Activated naive CD8-positive, alpha-beta T cell treated with anti-CD3 and anti-CD28 coated beads for 36 hours (primary cell): ENCODE measurements at places on chromosomes 1 and 21.
A peak's percentile ranks its signal among the peaks of the same experiment; 100 is the strongest.

DNA sequence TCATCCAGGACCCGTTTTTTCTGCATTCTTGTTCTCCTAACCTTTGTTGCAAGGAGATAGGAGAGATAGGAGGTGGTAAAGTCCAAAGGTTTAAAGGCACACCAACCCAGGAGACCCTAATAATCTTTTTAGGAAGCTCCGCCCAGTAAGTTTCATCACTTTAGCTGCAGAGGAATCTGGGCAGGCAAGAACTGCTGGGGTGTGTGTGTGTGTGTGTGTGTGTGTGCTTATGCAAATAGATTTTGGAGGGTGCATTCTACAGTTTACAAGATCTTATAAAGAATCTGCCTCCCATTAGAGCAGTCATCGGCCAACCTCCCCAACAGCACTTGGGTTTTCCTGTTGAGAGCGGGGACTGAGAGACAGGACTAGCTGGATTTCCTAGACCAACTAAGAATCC, 3.9 kb upstream of the IL10 start:
- no peak for DNase-seq

DNA sequence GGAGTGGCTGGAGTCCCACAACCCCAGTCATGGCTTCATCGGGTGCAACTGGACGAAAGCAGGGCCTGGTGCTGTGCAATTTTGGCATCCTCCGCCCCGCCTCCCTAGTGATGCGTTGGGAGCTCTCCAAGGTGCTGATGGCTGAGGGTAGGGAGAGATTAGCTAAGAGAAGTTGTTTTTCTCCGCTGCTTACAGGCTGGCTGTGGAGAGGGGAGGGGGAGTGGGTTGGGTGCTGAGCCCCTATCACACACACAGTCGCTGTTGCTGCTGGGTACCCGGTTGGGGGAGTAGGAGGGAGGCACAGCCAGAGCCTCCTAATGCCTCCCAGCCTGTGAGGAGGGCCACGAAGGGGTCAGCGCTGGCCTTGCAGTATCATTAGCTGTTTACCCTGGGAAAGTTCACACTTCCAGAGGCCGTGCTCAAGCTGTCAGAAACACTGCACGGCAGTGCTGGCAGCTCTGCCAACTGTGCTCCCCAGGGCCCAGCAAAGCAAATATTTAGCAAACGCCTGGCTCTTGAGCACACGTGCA, 110.0 kb downstream of the GRIK3 start:
- DNase-seq = peak; percentile 24

DNA sequence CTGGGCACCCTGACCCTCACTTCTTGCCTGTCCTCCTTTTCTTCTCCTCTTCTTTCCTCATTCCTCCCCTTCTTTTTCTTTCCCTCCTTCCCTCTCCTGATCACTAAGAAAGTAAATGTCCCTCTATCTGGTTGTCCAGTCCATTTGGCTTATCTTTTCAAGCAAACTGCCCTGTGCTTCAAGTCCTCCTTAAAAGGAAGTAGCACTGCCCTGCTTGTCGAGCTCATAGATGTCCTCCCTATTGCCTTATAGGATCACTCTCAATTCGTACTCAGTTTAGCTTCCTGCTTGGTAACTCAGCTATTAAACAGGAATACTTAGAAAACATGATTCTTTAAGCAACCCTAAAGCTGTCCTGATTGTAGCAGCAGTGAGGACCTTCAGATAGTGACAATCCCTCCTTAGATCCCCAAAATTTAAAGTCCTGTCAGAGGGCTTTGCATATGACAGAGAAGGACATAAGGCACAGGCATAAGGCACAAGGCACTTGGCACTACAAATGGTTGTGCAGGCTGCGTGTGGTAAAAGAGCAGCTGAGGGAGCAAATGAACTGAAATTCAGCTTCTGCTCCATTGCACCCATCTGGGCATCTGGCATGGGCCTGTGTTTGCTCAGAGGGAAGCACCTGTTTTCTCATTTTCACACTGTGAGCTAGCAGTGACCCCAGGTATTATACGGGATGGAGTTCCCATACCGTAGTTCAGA, 26.1 kb upstream of the SLAMF6 start:
- no peak for DNase-seq

GRCh38 chr1:107648071-107648470, 316.9 kb downstream of the VAV3 start:
- DNase-seq = no peak
